Suppressor macrophage (primary cell): ENCODE measurements at places on chromosomes 6 and 20.

- peak; percentile 69 for DNase-seq
Observed at GRCh38 chr6:14046476-14047068, 71.0 kb upstream of the CD83 start.

DNA sequence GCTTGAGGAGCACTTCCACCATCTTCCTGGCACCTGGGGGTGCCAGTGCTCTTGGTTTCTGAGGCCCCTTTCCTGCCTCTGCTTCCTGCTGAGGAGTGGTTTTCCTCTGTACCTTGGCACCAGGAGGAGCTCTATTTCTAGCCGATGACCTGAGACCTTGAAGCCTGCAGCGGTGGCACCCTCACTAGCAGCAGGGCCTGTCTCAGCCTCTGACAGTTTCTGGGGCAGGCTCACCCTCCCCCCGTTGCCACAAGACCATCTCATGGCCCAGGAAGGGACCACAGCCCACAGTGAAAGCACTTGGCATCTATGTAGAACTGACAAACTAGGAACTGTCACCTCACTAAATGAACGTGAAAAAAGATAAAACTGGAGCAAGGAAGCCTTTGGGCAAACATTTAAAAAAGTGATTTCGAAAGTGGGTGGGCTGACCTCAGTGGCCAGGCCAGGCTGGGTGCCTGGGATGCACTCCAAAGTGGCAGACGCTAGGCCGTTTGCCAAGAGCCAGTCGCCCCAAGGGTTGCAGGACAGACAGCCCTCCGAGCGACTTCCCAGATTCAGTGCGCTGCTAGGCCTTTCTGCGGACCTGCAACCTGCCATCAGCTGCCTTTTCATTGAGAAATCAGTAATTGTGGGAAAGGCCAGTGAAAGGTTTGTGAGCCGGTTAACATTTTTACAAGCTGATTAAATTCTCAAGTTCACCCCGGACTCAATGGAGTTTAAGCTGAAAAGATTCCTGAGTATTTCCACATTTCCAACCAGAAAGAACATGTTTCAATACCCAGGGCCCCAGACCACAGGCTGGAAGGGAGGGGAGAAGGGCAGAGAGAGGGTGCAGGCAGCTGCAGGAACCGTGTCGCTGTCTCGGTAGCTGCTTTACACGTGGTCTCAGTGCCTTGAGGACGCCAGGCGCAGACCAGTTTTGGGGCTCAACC is 303.7 kb downstream of the ESR1 start:
- peak; percentile 37 for DNase-seq

GRCh38 chr6:34383161-34383631 is 9.3 kb downstream of the NUDT3 start:
- DNase-seq, result peak; percentile 54

DNA sequence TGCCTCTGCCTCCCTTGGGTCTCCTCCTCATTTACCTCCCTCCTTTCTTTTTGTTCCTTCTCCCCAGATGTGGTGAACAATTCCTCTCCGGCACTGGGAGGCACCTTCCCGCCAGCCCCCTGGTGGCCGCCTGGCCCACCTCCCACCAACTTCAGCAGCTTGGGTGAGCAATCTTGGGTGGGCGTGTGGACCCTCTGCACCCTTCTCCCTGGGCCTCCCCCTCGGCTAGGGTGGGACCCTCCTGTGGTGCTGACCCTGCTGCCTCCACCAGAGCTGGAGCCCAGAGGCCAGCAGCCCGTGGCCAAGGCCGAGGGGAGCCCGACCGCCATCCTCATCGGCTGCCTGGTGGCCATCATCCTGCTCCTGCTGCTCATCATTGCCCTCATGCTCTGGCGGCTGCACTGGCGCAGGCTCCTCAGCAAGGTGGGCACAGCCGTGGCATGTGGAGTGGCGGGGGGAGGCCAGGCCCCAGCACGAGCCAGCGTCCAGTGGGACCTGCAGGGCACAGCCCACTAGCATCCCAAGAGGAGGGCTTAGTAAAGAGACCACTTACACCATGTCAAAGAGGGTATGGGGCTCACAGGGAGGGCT is 8.8 kb downstream of the DDR1 start:
- DNase-seq, result no peak

- no peak for DNase-seq
Observed at GRCh38 chr6:140341272-140341671, 966.8 kb upstream of the CITED2 start.

DNA sequence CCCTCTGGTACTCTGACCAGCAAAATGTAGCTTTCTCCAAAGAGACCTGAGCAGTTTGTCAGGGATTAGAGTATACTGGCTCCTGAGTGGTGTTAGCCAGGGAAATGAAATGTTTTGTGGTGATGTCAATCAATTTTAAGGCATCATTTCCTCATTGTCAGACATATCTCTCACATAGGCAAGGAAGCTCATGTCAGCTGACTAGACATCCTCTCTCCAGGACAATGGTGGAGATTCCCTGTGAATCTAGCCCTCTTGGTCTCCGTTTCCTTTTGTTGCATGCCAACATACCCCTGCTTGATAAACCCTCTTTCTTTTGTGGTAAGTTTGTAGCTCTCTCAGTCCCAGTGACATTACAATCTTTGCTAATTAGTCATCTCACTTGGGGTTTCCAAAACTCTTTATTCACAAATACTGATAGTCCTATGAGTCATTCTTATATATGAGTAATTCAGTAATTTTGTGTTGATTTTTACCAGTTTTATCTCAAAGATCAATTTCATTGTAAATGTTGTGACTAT is 135.6 kb upstream of the PTPRK start:
- DNase-seq, result no peak

GRCh38 chr6:72651174-72651573 is 29.3 kb downstream of the KCNQ5 start:
- no peak for DNase-seq

DNA sequence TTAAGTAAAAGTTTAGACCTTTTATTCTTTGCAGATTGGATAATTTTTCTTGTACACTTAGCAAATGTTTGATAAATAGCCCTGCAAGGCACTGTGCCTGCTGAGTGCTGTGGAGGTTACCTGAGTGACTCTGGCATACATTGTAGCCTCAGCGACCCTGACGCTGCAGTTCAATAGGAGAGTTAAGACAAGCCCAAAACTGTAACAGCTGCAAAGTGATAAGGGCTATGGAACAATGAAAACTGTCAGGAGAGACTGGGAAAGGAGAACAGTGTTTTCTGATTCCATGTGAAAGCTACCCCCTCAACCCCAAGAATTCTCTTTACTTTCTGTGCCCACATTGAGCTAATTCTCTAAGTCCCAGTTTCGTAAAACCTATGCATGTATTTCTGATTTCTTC is 22.2 kb downstream of the HIVEP1 start:
- no peak for DNase-seq

DNA sequence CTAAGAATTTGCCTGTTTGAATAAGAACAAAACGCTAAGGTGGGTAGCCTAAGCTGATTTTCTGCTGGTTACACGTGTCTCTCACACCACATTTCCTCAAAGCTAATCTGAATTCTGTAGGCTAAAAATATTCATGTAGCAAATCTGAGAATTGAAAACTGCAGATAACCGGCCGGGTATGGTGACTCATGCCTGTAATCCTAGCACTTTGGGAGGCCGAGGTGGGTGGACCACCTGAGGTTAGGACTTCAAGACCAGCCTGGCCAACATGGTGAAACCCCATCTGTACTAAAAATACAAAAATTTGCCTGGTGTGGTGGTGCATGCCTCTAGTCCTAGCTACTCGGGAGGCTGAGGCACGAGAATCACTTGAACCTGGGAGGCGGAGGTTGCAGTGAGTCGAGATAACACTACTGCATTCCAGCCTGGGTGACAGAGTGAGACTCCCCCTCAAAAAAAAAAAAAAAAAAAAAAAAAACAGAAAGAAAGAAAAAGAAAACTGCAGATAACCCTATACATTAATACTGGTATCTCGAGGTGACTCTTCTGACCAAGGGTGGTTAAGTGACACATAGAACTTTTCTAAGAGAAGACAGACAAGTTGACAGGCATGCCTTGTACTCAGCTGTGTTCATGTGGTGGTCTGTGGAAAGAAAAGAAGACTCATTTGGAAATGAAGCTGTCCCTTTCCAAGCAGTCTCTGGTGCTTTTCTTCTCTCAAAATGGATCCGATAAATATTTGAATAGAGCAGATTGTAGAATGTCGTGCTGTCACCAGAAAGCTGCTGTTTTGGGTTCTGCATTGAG is 24.7 kb upstream of the ASXL1 start:
- no peak for DNase-seq

GRCh38 chr20:7285918-7286556 is 518.6 kb downstream of the BMP2 start:
- peak; percentile 76 for DNase-seq

- no peak for DNase-seq
Observed at GRCh38 chr6:148169706-148170105, 172.9 kb upstream of the SASH1 start.

GRCh38 chr6:45808917-45809316 is 206.7 kb downstream of the CLIC5 start:
- no peak for DNase-seq

DNA sequence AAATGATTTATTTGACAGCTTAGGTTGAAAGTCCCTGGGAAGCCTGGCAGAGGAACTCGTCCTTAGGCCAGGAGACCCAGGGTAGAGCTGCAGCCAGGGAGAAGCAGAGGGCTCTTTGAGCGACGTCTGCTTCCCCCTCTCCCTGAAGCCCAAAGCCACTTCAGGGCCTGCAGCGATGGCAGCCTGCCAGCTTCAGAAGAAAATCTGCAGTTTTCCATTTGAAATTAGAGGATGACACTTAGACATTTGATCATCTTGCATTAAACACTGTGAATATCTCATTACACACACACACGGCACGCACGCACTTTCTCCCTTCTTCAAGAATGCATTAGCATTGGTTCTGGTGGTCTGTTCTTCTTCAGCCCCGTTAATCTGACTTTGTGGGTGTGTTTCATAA is 96.5 kb downstream of the PLEKHG1 start:
- no peak for DNase-seq

DNA sequence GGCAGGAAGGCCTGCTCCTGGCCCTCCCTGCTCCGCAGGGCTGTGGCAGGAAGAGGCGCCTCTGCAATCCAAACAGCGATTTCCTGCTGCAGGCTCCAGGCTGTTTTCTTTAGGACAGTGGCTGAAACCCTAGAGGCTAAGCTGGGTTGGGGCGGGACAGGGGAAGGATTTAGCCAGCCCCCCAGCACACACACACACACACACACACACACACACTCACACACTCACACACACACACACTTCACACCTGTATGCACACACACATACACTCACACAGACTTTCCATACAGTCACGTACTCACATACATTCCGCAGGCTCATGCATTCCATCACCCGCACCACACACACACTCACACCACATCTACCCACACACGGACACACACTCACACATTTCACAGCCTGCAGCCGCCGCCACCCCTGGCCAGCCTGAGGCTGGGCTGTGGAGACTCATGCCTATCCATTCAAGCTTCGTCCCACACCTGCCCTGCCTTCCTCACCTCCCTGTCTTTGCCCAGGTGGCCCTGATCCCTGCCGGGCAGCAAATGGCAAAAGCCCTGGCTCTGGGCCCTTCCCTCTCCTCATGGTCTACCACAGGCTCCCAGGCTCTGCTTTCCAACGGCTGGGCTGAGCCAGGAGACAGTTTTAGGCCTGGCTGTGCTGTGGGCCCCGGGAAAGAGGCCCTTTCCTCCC is 17.9 kb downstream of the MDFI start:
- DNase-seq, result no peak

- no peak for DNase-seq
Observed at GRCh38 chr6:48840896-48841295, 622.2 kb downstream of the MMUT start.
